ENCODE measurements at places on chromosomes 1 and 21.
A peak's percentile ranks its signal among the peaks of the same experiment; 100 is the strongest.

- no peak for DNase-seq
- no peaks in the 10 kb centered on the region for H3K4me1 ChIP-seq
- no peak overlapping the region for H3K27ac ChIP-seq
- no peak overlapping the region for H3K4me3 ChIP-seq
- no peaks in the 10 kb centered on the region for H3K27me3 ChIP-seq
These were observed 17.1 kb downstream of the DNASE2B start for GRCh38 chr1:84415396-84415795.

- no peak overlapping the region for H3K27ac ChIP-seq
- H3K4me1 ChIP-seq = no peaks in the 10 kb centered on the region
- no peaks in the 10 kb centered on the region for H3K36me3 ChIP-seq
- DNase-seq = no peak
- no peak overlapping the region for H3K4me3 ChIP-seq
- H3K27me3 ChIP-seq = peaks cover 9% of the 10 kb centered on the region
These were observed 7.0 kb upstream of the HEYL start for GRCh38 chr1:39646232-39647081.

GRCh38 chr21:21236996-21237395 lies 238.8 kb downstream of the NCAM2 start:
- DNase-seq = no peak
- no peaks in the 10 kb centered on the region for H3K27me3 ChIP-seq
- H3K4me3 ChIP-seq = no peak overlapping the region

- no peak overlapping the region for H3K27ac ChIP-seq
- no peaks in the 10 kb centered on the region for H3K4me1 ChIP-seq
- H3K27me3 ChIP-seq = no peaks in the 10 kb centered on the region
- H3K4me3 ChIP-seq = no peak overlapping the region
- no peaks in the 10 kb centered on the region for H3K36me3 ChIP-seq
These were observed 80.7 kb downstream of the DNTTIP2 start for GRCh38 chr1:93798291-93798690.

GRCh38 chr1:91619881-91620280 lies 119.2 kb downstream of the CDC7 start:
- H3K4me3 ChIP-seq = no peak overlapping the region
- no peaks in the 10 kb centered on the region for H3K27me3 ChIP-seq
- no peak overlapping the region for H3K27ac ChIP-seq
- no peaks in the 10 kb centered on the region for H3K36me3 ChIP-seq
- no peak for DNase-seq

GRCh38 chr1:224698015-224698451 lies 81.9 kb downstream of the CNIH3 start:
- H3K4me3 ChIP-seq = no peak overlapping the region
- no peaks in the 10 kb centered on the region for H3K4me1 ChIP-seq
- no peak for DNase-seq
- H3K27ac ChIP-seq = no peak overlapping the region
- H3K36me3 ChIP-seq = no peaks in the 10 kb centered on the region

GRCh38 chr1:182910143-182910542 lies 42.8 kb downstream of the SHCBP1L start:
- H3K4me3 ChIP-seq = no peak overlapping the region
- H3K27me3 ChIP-seq = no peaks in the 10 kb centered on the region
- no peak for DNase-seq
- H3K36me3 ChIP-seq = no peaks in the 10 kb centered on the region
- H3K27ac ChIP-seq = no peak overlapping the region

- DNase-seq = no peak
- H3K4me3 ChIP-seq = no peak overlapping the region
- no peak overlapping the region for H3K27ac ChIP-seq
- H3K4me1 ChIP-seq = peaks cover 2% of the 10 kb centered on the region
- no peaks in the 10 kb centered on the region for H3K27me3 ChIP-seq
These were observed 51.7 kb downstream of the SLC37A1 start for GRCh38 chr21:42565206-42565810.

DNA sequence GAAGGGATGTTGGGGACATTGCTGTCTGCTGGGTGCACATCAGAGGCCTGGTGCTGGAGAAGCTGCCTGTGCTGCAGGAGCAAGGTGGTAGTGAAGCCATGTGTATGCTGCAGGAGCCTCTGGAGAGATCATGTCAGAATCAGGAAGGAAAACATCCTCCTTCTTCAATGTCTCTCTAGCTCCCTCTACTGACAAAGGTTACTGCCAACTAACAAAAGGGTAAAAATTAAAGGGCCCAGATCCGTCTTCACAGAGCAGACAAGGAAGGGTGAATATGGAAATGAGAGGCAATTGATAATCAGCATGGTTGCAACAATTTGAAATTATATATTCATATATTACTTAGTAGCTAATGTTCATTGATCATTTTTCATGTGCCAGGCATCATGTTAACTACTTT lies 32.2 kb downstream of the FAM177B start:
- no peak overlapping the region for H3K4me3 ChIP-seq
- no peak overlapping the region for H3K27ac ChIP-seq
- DNase-seq = no peak
- peaks cover 3% of the 10 kb centered on the region for H3K27me3 ChIP-seq
- no peaks in the 10 kb centered on the region for H3K36me3 ChIP-seq

GRCh38 chr21:26470351-26471098 lies 102.6 kb downstream of the CYYR1 start:
- no peaks in the 10 kb centered on the region for H3K4me1 ChIP-seq
- no peaks in the 10 kb centered on the region for H3K27me3 ChIP-seq
- DNase-seq = no peak
- H3K27ac ChIP-seq = no peak overlapping the region
- H3K4me3 ChIP-seq = no peak overlapping the region
- H3K36me3 ChIP-seq = no peaks in the 10 kb centered on the region

GRCh38 chr1:231415018-231415583 lies 7.0 kb downstream of the EGLN1 start:
- no peaks in the 10 kb centered on the region for H3K27me3 ChIP-seq
- no peak overlapping the region for H3K4me3 ChIP-seq
- no peak for DNase-seq
- H3K36me3 ChIP-seq = no peaks in the 10 kb centered on the region
- H3K4me1 ChIP-seq = peaks cover 25% of the 10 kb centered on the region

DNA sequence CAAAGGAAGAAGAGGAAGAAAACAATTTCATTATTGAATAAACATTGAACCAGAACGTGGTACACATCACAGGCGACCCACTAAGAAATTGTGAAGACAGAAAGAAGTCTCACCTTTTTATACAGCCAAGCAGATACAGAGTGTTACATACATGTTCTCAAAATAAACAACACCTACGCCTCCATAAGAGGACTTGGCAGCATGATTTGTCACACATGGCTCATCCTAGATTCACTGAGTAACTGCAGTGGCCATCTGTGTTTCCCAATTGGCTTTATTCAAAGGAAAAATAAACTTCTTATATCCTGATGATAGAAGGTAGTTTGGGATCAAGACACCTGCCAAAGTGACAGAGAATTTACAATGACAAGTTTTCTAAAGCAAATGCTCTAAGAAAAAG lies 7.6 kb upstream of the KRTAP19-8 start:
- DNase-seq = no peak
- H3K4me1 ChIP-seq = no peaks in the 10 kb centered on the region
- no peaks in the 10 kb centered on the region for H3K36me3 ChIP-seq
- no peak overlapping the region for H3K27ac ChIP-seq

DNA sequence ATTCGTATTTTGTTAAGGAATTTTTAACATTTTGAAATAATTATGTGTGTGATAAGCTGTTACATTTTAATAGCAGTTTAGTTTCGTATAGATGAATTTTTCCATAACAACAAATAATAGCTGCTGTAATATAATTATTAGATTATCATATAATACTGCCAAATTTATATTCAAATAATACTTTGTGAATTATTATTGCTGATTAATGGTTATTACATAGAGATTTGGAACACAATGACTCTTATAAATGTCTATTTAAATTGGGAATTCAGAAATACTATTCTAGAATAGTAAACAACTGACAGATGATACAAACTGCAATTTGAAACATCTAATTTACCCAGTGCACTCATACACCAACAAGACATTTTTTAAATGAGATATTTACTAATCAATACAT lies 73.2 kb upstream of the NEK7 start:
- no peaks in the 10 kb centered on the region for H3K36me3 ChIP-seq
- no peak for DNase-seq
- H3K27me3 ChIP-seq = no peaks in the 10 kb centered on the region

DNA sequence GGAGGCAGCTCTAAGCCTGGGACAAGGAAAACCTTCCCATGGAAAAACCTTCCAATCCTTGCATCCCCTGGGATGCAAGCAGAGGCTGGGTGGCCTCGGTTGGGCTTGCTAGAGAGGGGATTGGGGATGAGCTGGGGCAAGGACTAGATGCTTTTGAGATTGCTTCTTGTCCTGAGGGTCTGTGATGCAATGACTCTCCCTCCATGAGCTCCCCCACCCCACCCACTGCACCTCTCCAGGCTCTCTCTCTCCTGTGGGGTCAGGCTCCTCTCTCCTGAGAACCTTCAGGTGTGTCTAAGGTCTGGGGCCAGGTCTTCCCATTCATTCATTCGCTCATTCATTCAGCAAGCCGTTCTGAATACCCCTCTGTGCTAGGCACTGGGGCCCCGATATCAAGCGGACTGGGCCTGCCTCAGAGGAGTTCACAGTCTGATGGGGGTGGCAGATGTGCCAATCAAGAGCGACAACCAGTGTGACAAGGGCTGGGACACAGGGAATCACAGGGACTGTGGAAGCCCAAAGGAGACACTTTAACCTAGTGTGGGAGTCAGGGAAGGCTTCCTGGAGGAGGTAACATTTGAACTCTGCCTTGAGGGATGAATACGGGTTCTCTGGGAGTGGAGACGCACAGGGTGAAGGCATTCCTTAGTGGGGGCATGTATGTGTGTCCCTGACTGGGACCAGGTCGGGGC lies 6.5 kb downstream of the LDLRAD1 start:
- H3K27me3 ChIP-seq = peaks cover 31% of the 10 kb centered on the region
- DNase-seq = no peak
- no peak overlapping the region for H3K27ac ChIP-seq
- H3K36me3 ChIP-seq = no peaks in the 10 kb centered on the region

DNA sequence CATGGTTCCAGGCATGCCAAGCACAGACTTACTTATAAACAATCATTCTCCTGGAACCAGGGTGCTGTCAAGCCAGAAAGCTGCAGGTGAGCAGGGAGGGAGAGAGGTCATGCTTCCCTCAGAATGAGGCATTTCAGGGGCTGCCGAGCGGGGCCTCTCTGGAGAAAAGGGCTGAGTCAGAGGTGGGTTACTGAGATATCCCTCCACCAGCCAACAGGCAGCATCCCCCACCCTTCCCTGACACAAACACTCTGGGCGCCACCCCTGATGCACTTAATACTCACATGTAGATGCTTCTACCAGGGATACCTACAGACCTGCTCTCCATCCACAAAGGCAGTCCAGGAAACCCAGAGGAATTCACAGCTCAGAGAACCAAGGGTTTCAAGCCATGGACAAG lies 13.1 kb downstream of the STK40 start:
- no peak overlapping the region for H3K4me3 ChIP-seq
- peak overlapping the region; percentile 88 for H3K27ac ChIP-seq
- DNase-seq = no peak

DNA sequence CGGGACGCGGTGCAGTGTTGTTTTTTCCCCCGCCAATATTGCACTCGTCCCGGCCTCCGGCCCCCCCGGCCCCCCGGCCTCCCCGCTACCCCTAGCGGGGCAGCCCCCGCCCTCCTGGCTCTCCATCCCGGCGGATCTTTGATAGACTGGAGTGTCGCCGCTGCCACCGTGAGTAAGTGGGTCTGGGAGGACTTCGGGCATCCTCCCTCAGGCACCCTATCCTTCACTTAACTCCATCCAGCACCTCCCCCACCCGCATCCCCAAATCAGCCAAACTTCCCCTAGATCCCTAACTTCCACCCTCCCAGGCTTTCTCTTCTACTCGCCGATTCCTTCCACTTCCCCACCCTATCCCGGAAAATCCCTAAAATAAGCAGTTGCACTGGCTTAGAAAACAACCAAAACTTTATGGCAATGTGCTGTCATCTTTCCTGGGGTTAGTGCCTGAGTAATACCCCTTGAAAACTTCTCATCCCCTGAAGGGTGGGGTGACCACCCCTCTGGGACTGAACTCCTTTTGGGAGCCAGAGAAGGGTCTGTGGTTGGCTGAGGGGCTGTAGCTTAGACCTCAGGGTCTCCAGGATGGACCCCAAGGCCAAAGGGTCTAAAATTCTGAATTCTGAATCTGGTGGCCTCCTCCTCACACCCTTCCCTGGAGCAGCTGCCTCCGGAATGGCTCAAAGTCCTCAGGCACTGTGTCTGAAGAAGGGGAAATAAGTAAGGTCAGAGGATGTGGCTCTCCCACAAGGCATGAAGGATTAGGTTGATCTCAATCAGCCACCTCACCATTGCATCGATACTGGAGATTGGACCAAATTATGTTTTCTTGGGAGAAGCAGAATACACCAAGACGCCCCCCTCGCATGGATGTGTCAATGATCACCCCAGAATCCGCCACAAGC lies 12.2 kb downstream of the THBS3 start:
- H3K4me3 ChIP-seq = no peak overlapping the region
- H3K4me1 ChIP-seq = peaks cover 8% of the 10 kb centered on the region
- no peak overlapping the region for H3K27ac ChIP-seq
- peaks cover 2% of the 10 kb centered on the region for H3K36me3 ChIP-seq
- H3K27me3 ChIP-seq = no peaks in the 10 kb centered on the region

DNA sequence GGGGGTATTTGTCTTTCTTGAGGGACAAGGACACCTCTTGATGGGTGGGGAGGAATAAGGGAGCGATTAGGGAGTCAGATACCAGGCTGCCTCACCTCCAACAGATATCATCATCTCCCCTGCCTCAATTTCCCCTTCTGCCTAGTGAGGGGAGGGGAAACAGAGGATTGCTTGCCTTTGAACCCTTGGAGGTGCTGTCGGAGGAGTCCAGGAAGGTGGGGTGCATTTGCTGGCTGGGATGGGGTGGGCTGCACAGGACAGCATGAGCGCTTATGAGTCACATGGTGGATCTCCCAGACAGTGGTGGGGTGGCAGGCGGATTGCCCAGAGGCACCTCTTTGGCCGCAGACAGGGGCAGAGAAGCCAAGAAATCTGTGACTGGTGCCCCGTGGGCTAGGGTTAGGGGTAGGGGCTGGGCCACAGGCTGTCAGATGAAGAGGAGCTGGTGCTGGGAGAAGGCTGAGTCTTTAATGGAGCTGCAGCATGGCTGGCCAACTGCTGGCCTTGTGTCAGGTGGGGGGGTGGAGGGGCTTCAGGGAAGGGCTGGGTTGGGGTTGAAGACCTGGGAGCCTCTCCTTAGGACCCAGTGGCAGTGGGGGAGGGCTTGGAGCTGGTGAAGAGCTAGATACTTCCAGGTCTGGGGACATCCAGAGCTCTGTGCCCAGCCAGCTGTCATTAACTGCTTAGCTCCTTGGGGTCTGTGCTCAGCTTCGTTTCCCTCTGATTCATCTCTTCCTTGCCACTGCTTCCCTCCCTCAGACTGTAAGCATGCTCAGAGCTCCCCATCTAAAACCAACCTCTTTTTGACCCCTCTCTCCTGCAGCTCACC lies 7.0 kb upstream of the ADORA1 start:
- H3K36me3 ChIP-seq = no peaks in the 10 kb centered on the region
- H3K27ac ChIP-seq = no peak overlapping the region
- H3K4me3 ChIP-seq = no peak overlapping the region
- no peak for DNase-seq
- H3K27me3 ChIP-seq = peaks cover 12% of the 10 kb centered on the region

GRCh38 chr1:188343914-188344313 lies 1515.2 kb downstream of the PLA2G4A start:
- no peak overlapping the region for H3K27ac ChIP-seq
- H3K4me1 ChIP-seq = no peaks in the 10 kb centered on the region
- no peak overlapping the region for H3K4me3 ChIP-seq
- no peaks in the 10 kb centered on the region for H3K36me3 ChIP-seq
